NCI-H1694 (cell line): ENCODE measurements at places on chromosomes 13 and 19.

- no peak for DNase-seq
These were observed 2.2 kb upstream of the CERS1 start for GRCh38 chr19:18898081-18898606.

- DNase-seq, result no peak
These were observed 99.8 kb upstream of the GJB6 start for GRCh38 chr13:20331949-20332348.

- DNase-seq, result no peak
These were observed 194.7 kb downstream of the LMO7 start for GRCh38 chr13:75830842-75831241.

- DNase-seq, result no peak
These were observed 1.9 kb downstream of the SULT2B1 start for GRCh38 chr19:48553676-48554384.
